ENCODE measurements at places on chromosomes 13 and 19.

GRCh38 chr19:36398571-36398970 lies 19.6 kb upstream of the ZFP14 start:
- DNase-seq: no peak

DNA sequence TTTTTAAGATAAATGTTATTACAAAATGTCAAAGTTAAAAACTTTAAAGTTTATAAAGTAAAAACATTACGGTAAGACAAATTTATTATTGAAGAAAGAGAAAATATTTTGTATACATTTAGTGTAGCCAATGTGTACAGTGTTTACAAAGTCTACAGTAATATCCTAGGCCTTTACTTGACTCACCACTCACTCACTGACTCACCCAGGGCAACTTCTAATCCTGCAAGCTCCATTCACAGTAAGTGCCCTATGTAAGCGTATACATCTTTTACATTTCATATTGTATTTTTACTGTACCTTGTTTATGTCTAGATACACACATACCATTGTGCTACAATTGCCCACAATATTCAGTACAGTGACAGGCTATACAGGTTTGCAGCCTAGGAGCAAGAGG lies 448.2 kb downstream of the KCTD12 start:
- DNase-seq: no peak

DNA sequence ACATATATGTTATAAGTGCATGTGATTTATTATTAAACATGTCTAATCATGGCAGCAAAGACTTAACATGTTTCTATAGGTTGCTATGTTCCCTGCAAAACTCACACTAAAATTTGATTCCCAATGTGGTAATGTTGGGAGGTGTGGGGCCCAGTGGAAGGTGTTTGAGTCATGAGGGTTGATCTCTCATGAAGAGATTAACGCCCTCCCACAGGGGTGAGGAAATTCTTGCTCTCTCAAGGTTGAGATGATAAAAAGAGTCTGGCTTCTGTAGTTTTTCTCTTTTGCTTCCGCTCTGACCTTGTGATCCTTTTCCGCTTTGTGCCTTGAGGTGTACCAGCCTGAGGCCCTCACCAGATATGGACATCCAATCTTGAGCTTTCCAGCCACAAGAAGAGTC lies 737.5 kb upstream of the SLITRK5 start:
- DNase-seq: no peak

- DNase-seq: no peak
These were observed 55.5 kb downstream of the MLLT1 start for GRCh38 chr19:6224308-6224675.

DNA sequence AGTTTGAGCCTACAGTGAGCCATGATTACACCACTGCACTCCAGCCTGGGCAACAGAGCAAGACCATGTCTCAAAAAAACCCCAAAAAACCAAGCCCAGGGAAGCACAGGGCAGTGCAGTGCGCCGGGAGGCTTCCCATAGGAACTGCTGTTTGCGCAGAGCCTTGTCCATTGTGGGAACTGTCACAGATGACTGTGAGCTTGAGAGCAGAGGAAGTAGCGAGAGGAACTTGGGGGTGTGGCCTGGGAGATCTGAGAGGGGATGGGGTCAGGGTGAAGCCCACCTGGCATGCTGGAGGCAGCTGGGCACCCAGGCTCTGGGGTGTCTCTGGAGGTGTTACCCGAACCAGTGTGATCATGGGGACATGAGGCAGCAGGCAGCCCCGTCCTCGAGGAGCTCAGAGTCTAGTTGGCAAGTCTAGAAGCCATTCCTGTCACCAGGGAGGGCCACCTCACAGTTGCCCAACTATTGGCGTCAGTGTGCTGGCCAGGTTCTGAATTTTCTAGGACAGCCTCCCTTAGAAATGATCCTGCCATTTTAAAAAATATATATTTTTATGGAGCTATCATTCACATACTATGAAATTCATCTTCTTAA lies 10.4 kb downstream of the KDM4B start:
- no peak for DNase-seq

GRCh38 chr19:31064491-31064890 lies 284.7 kb downstream of the TSHZ3 start:
- no peak for DNase-seq

GRCh38 chr19:31513841-31514240 lies 164.6 kb upstream of the TSHZ3 start:
- DNase-seq: no peak

GRCh38 chr13:36026531-36026930 lies 104.7 kb downstream of the DCLK1 start:
- no peak for DNase-seq

DNA sequence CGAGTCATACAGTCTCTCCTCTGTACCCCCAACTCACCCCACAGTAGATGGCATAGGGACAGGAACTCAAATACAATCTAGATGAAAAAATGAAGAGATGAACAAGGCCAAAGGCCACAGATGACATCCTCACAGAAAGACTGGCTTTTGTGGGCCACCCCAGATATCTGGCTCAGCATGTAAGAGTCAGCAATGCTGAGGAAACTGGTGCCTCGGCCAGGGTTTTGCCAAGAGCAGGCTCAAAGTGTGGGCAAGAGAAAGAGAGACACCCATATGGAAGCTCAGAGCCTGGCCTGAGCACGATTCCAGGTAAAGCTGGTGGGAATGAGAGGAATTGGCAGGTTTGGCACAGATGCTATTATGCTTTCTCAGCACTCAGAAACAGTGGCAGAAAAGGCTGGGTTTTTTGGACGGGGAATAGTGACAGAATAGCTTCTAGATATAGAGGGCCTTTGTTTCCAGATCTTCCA lies 460.6 kb downstream of the FOXO1 start:
- no peak for DNase-seq

- no peak for DNase-seq
These were observed 56.2 kb downstream of the ARHGAP35 start for GRCh38 chr19:46917002-46917401.

DNA sequence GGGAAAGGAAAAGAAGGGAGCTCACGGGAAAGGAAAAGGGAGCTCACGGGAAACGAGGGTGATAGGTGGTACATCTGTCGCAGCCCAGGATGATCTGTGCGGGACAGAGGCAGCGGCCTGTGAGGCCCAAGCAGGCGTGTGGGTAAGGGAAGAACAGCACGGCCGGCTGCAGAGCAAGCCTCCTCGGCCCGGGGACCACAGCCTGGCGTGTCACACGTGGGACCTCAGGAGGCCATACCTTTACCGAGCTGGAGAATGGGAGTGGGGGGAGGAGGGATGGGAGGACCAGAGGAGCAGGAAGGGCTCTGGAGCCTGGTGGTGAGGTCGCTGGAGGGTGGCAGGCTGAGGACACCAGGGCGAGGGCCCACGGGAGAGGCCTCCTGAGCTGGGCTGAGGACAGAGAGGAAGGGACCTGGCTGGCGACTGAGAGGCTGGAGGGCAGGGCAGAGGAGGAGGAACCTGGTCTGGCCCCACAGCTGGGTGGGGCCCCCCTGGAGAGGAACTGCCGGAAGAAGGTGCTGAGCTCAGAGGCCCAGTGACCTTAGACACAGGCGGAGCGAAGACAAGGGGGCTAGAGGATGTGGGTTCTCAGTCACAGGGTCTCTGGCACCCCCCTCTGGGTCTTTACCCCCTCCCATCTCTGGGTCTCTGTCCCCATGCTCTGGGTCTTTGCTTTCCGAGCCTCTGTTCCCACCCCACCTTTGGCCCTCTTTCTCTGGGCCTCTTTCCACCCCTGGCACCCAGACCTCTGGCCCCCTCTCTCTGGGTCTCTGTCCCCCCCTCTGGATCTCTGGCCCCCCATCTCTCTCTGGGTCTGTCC lies 2.9 kb upstream of the FTL start:
- DNase-seq: peak; percentile 44

DNA sequence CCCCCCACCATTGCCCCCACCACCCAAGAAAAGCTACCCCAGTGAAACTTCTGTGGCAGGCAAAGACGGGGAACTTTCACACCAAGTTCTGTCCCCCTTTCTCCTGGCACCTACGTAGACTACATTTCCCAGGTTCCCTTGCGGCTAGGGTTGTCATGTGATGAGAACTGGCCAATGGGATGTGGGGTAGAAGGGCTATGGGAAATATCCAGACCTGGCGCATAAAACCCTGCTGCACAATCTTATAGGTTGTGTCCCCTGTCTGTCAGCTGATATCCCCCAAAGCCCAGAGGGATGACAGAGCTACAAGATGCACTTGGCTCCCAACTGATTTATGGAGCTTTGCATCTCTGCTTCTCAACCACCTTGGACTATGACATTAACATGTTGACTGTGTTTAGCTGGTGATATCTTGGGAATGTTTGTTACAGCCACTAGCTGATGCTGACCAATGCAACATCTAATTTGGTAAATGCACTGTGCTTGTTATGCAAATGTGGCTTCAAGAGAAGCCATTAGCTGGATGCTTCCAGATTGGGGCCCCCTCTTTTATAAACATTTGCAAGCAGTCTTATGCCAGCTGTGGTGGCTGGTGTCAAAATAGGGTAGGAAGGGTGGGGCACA lies 6.1 kb downstream of the SH2D3A start:
- DNase-seq: no peak

GRCh38 chr19:40603071-40603388 lies 1.9 kb downstream of the LTBP4 start:
- no peak for DNase-seq

DNA sequence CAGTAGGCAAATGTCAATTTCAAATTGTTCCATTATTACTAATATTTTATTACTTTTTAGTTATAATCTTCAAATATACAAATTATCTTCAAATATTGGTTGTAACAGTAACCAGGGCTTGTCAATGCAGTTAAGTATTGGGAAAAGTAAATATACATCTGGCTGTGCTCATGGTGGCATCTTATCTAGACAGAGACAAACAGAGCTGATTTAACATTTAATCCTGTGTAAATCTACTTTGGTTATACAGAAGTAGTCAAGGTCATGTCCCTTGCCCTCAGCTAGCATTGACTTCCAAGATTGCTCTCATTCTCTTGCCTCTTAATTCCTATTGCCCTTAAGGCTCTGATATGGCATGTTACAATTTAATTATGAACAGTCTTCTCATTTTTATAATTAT lies 98.4 kb upstream of the KLHL1 start:
- no peak for DNase-seq

DNA sequence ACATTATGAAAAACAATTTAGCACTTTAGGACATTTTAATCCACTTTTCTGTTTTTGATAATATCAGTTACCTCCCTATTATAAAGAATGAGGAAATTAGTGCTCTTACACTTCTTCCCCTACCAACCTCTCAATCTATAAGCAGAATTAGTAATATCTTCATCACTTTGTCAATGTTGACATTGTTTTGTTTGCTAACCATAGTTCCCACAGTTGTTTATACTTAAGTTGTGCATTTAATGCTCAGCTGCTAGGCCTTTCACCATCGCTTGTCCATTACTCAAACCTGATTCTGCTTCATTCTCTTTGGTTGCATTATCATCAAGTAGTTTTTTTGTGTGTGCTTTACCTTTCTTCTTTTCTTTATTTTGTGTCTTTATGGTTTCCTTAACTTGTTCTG lies 132.1 kb downstream of the CDK8 start:
- no peak for DNase-seq

DNA sequence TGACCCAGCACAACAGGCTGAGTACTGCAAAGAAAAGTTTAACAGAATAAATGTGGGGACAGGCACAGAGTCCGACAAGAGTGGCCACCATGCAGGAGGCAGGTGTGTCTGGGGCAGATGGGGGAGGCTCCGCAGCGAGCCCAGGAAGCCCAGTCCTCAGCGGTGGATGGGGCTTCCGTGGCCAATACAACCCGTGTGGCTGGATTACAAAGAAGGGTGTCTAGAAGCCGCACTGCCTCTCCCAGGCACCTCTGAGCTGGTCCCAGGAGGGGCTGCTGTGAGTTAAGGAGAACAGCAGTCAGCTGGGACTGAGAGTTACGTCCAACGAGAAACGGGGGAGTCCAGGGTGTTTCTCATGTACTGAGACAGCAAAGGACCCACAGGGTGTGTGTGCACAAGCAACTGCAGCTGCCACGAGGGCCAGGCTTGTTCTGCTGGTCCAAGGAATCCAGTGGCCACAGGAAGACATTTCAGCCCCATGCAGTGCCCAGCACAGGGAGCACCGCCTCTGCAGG lies 70.2 kb downstream of the SPACA7 start:
- no peak for DNase-seq

DNA sequence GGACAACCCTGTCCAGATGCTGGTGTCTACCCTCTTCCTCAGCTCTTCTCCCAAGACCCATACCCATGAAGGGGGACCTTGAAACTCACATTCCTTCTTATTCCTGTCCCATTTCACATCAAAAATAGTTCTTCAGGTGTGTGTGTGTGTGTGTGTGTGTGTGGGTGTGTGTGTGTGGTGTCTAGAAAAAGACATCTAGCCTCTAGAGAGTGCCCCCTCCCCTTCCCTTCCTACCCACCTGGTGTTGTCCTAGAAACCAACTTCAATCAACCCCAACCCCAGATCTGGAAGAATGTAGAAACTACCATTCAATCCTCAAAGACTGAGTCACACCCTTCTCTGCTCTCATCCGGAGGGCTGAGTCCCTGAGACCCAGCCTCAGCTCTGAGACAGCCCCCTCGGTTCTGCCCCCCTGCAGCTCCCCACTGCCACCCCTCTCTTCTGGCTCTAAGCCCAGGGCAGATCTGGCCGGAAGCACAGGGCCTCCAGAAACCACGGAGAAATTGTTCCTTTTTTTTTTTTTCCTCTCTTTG lies 3.5 kb downstream of the KCNN4 start:
- peak; percentile 76 for DNase-seq

DNA sequence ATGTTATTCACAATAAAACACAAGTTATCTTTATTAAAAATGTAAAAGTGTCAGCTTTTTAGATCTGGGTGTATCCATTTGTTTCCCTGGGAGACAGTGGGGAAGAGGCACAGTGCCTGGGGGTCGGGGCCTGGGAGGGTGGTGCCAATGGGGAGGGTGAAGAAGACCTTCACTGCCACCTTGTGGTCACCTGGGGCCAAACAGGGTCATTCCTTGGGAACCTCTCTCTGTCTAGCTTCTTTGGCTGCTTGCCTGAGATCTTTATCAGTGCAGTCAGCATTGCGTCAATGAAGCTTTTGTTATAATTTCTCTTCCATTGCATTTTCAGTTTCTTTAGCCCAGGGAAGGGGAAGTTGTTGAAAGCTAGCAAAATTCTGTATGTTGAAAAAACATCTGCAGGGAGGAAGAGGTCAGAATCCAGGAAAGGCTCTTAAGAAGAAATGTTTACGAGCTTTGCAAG lies 39.1 kb downstream of the PCDH8 start:
- peak; percentile 24 for DNase-seq
